ENCODE measurements at places on chromosomes 16 and 17.
A peak's percentile ranks its signal among the peaks of the same experiment; 100 is the strongest.

GRCh38 chr17:41540921-41541625 is 13.0 kb upstream of the KRT19 start:
- DNase-seq, result no peak

- DNase-seq, result no peak
Measured at GRCh38 chr16:26365161-26365940, 673.6 kb downstream of the HS3ST4 start.

DNA sequence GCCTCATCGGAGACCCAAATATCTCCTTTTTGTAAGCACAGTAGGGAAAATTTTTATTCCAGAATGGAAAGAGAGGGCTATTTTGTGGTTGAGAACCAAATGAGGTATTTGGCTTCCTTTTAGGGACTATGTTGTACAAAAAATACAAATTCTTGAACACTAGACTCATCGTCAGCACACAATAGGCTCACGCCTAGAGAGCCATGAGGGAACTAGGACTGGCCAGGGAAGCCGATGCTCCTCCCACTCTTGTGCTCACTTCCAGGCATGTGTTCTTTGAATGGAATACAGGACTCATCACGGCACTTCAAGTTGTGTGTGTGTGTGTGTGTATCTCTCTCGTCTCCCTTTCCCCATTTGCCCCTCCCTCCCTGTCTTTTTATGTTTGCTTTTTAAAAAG is 17.8 kb upstream of the BLMH start:
- no peak for DNase-seq

- DNase-seq, result no peak
Measured at GRCh38 chr16:5220705-5221104, 123.1 kb upstream of the EEF2KMT start.

GRCh38 chr16:8763899-8764298 is 33.5 kb downstream of the TMEM186 start:
- no peak for DNase-seq

DNA sequence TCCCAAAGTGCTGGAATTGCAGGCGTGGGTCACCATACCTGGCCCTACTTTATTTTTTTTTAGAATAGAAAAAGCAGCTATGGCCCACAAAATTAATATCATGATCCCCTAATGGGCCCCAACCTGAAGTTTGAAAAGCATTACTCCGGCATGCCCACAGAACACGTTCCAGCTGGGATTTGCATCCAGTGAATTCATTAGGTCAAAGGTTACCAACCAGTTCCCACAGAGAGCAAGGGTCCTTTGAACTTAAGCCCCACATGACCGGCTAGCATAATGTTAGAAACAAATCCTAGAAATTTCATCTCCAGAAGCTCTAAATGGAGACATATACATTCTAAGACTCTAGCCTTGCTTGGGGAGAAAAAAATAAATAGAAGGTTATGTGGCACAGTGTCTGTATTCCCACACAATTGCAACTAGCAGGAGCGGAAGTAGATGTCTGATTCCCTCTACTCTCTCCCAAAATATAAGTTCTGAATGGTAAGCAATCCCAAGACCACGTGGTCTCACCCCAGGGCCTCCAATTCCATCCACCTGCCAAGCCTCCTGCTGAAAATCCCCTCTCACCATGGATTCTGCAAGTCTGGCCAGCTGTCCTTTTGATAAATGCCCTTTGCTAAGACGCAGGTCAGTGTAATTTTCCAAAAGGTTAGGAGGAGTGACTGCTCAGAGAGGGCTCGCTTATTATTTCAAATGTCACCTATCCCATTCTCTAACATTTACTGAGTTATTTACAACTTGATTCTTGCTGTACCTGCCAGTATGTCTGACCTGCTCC is 395.8 kb downstream of the NPIPA8 start:
- no peak for DNase-seq

GRCh38 chr17:77790143-77790829 is 168.2 kb upstream of the TNRC6C start:
- DNase-seq, result no peak

- DNase-seq, result peak; percentile 41
Measured at GRCh38 chr17:4950075-4950745, 709 bp upstream of the ENO3 start.

GRCh38 chr16:61900482-61900881 is 135.8 kb downstream of the CDH8 start:
- no peak for DNase-seq

- no peak for DNase-seq
Measured at GRCh38 chr16:68972720-68973119, 129.4 kb downstream of the TANGO6 start.

- DNase-seq, result no peak
Measured at GRCh38 chr17:64496348-64496785, 487 bp downstream of the POLG2 start.

GRCh38 chr17:76063875-76064546 is 8.3 kb downstream of the SRP68 start:
- peak; percentile 65 for DNase-seq

GRCh38 chr16:87724490-87725291 is 41.1 kb downstream of the KLHDC4 start:
- DNase-seq, result no peak

GRCh38 chr17:50487213-50488096 is 8.8 kb downstream of the RSAD1 start:
- DNase-seq, result no peak

DNA sequence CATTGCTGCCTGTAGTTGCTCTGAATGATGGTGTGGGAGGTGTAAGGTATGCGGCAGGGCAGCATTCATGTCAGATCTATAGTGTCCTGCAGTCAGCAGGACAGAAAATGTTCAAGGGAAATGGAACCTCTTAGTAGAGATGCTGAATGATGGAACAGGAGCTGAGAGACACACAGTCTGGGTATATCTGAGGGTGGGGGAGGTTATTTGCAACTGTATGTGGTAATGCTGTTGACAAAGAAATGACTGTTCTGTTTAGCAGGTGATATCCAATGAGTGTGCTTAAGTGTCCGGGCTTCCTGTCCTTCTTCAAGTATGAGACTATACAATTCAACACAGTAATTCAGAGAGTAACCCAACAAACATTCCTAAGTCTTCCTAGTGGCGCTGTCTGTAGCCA is 46.6 kb downstream of the STH start:
- DNase-seq, result peak; percentile 48

DNA sequence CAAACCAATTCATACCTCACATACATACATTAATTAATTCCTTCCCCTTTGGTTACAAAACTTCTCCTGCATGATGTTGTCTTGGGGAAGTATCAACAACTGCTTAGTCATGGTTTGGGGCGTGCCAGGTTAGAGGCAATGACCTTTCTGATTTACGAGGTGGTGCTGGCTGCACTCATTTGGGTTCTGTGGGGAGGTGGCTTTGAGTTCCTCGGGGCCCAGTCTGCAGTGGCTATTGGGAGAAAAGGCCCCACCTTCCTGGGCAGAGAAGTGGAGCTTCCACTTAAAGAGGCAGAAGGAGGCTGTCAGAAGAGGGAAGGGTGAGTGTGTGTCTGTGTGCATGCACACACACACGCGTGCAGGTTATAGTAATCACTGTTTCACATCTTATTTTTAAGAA is 10.2 kb upstream of the ETV4 start:
- DNase-seq, result peak; percentile 35

GRCh38 chr16:14303182-14303618 is 232.1 kb downstream of the MRTFB start:
- DNase-seq, result no peak

GRCh38 chr17:73224663-73225305 is 31.9 kb downstream of the COG1 start:
- DNase-seq, result no peak

DNA sequence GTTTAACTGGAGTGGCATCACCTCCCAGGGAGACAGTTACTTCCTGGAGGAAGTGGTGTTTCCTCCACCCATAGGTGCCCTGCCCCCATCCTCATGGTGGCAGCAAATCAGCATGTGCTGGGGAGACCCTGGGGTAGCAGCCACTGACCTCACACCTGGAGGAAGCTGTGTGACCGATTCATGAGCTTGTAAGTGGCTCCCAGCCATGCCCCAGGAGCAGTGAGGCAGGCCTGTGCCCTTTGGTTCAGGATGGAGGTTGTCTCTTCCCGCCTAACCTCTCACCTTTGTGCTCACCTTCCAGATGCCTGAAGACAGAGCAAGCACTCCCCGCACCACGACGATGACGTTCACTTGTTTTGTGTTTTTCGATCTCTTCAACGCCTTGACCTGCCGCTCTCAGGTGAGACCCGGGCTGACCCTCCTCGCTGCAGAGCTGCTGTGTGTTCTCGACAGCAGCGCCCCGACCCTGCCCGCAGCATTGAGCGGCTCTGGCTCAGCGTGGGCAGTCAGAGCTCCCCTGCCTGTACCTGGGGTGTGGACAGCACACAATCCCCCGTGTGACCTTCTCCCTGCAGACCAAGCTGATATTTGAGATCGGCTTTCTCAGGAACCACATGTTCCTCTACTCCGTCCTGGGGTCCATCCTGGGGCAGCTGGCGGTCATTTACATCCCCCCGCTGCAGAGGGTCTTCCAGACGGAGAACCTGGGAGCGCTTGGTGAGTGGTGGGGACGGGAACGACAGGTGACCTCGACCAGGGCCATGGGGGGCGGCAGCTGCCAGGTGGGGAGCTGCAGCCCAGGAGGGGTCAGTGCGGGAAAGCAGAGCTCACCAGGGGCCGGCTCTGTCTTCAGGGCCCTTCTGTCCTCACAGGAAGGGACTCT is 42.8 kb downstream of the MEAK7 start:
- no peak for DNase-seq

- DNase-seq, result peak; percentile 42
Measured at GRCh38 chr17:16915752-16916556, 56.0 kb downstream of the TNFRSF13B start.

DNA sequence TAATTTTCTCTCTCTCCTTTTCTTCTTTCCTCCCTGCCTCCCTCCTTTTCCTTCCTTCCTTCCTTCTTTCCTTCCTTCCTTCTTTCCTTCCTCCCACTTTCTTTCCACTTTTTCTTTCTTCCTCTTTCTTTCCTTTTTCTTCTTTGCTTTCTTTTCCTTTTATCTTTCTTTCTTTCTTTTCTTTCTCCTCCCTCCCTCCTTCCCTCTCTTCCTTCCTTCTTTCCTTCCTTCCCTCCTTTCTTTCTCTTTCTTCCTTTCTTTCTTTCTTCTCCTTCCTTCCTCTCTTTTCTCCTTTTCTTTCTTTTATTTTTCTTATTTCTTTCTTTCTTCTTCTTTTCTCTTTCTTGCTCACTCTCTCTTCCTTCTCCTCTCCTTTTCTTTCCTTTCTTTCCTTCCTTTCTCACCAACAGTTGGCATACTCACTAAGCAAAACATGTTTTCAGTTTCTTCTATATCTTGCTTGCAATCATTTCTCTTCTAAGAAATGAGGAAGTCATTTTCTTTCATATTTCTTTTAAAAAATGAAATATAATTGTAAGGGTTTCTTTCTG is 97.1 kb upstream of the MAF start:
- DNase-seq, result no peak

DNA sequence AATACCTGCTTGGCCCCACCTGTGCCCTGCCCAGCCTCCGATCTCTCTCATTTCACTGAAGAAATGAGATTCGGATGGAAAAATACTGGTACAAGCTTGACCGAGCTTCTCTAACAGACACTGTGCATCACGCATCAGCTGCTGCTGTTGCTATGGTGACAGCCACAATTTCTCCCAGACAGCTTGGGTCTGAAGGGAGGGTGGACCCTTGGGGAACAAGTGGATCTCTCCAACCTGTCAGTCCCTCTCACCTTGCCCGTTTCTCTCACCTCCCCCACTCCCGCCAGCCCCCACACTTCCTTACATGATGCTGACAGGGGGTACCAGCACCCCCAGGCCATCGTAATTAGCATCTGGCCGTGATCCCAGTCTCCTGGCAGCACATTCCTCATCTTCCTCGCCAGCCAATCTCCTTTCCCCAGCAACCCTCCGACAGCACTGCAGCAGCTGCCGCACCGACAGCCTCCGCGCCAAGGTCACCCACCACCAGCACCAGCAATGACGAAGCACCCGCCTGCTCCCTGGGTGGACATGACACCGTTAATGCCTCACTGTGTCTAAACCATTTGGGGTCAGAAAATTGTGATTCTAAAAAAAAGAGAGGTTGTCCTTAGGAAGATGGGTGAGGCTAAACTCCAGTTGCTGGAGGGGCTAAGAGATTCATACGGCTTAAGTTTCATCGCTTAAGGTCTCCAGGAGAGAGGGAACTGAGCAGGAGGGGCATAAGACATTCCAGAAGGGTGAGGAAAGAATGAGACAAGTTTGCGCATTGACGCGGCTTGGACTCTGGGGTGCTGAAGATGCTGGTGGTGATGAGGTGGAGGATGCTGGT is 58.6 kb upstream of the TNRC6A start:
- no peak for DNase-seq

DNA sequence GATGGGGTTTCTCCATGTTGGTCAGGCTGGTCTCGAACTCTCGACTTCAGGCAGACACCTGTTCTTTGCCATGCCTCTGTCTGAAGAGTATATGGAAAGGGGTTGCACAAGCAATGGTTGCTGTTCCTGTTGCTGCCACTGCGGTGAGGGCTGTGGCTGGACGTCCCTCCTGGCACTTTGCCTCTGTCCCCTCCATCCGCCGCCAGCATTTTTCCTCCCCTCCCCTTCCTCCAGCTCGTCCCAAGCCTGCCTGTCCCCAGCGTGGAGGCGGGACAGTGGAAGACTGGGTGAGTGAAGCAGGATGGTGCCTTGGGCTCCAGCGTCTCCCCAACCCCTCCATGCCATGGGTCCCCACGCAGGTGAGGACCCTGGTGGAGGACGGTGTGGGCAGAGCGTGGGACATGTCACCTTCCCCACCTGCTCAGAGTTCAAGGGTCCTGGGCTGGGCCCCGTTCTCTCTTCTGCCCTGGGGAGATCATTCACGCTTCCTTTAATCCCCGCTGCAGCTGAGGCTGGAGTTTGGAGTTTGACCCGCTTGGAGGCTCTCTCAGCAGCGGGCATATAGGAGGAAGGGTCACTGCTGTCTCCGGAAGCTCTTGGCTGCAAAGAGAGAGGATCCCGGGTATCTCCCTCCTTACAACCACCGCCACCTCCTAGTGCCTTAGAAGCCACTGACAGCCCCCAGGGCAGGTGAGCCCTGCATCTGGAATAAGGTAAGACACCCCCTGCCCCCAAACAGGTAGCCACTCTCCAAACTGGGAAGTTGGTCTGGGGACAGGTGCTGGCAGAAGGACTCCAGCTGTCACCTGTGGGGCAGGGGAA is at the start of gene SLC5A11:
Gene SLC5A11 (plus strand): TSS at position 238 of the 822 bp plus-strand sequence. CDS start 12,681 bp downstream, outside the sequence.
- DNase-seq, result no peak

- no peak for DNase-seq
Measured at GRCh38 chr17:81419319-81419885, 24.1 kb downstream of the BAHCC1 start.

- DNase-seq, result peak; percentile 10
Measured at GRCh38 chr17:62995377-62995885, 29.4 kb downstream of the TANC2 start.
